ENCODE measurements at places on chromosomes 5 and 9.

GRCh38 chr9:13089666-13090065 is 189.8 kb downstream of the MPDZ start:
- no peak for DNase-seq

DNA sequence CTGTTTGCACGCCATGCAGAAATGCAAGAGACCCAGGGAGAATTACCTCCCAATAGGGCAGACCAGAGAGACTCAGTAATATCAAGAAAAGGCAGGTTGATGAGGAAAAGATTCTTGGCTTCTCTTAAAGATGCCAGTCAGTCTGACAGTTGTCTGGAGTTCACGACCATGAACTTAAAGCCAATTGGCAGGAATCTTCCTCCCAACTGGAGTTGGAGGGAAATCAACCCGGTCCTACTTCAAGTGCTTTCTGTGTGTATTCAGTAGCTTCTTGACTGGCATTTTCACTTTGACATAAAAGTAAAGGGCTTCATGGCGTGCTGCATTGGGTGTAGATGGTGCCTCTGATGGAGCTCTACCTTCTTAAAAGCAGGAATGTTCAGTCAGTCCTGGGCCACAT is 144.3 kb downstream of the GOLPH3 start:
- DNase-seq = no peak

GRCh38 chr5:107809201-107810034 is 138.7 kb upstream of the EFNA5 start:
- DNase-seq = no peak

GRCh38 chr5:103505581-103506305 is 56.8 kb downstream of the NUDT12 start:
- no peak for DNase-seq

GRCh38 chr9:120030847-120031246 is 549.1 kb downstream of the CDK5RAP2 start:
- no peak for DNase-seq

DNA sequence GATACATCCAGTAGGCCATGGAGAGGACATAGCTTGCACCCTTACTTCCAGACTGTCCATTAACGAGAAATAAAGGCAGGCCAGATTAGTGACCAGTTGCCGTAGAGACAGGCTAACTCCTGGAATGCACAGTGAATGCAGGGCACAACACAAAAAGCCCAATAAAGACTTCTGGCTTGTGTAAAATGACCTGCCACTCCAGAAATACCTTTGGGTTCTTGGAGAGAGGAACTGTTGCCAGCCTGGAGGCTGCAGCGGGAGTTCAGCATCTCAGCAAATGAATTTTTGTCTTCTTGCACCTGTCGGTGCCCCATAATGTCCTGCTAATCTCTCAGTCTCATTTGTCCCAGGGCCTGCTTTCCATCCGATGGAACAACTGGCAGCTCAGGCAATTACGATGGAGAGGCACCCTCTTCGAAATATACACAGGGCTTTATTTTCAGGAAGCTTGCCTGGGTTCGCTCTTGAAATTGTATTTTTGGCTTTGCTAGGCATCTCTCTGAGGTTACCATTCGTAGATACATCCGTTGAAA is 538.8 kb upstream of the ZNF462 start:
- no peak for DNase-seq

GRCh38 chr5:57681942-57682341 is 199.3 kb upstream of the ACTBL2 start:
- no peak for DNase-seq

GRCh38 chr5:115170929-115171510 is 1.3 kb upstream of the TRIM36 start:
- DNase-seq = no peak

DNA sequence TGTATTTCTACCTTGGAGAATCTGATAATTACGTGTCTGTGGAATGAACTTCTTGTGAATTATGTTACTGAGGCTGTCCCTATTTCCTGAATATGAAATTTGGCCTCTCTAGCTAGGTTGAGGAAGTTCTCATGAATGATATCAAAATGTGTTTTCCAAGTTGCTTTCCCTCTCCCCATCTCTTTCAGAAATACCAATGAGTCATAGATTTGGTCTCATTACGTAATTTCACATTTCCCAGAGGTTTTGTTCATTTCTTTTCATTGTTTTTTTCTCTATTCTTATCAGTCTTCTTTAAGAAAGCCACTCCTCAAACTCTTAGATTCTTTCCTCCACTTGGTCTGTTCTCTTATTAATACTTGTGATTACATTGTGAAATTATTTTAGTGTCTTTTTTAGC is 923.8 kb upstream of the CDH9 start:
- no peak for DNase-seq

DNA sequence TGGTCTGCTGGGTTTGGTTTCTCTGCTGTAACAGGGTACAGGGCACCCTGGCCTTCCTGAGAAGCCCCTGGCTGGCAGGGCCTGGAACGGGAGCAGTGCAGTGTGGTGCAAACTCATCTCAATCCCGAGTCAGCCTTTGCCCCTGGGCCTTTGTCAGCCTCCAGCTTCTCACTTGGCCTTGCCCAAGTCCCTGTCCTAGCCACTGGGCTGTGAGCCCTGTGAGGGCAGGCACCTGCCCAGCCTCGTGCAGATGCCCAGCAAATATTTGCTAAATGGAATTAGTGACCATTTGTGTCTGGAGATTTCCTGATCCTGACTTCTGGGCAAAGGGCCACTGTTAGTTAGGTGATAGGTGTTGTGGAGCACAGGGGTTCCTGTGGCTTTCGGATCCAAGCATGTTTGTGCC is 13.0 kb downstream of the RGS3 start:
- DNase-seq = no peak

- no peak for DNase-seq
These were observed 26.5 kb downstream of the CD74 start for GRCh38 chr5:150386024-150386855.

- DNase-seq = no peak
These were observed 83.0 kb downstream of the ZNF462 start for GRCh38 chr9:106945727-106946660.

GRCh38 chr5:76202182-76202581 is 119.0 kb downstream of the SV2C start:
- DNase-seq = no peak

DNA sequence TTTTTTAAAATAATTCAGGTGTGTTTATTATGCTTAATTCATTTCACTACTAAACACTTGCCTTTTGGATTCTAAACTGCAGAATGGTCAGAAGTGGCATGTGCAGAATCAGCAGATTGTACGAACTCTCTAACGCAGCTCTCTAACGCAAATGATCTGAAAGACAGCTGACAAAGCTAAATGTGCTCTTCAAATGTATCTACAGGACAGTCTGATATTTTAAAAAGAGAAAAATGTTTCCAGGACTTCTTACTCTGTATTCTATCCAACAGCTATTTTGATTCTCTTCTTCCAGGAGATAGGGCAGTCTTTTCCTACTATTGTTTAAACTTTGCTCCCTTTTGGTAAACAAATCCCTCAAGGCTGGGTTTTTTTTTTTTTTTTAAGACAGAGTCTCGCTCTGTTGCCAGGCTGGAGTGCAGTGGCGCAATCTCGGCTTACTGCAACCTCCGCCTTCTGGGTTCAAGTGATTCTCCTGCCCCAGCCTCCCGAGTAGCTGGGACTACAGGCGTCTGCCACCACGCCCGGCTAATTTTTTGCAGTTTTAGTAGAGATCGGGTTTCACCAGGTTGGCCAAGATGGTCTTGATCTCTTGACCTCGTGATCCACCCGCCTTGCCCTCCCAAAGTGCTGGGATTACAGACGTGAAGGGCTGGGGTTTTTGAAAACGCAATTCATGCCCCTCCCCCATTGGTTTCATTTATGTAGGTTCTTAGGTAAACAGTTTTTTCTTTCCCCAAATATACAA is 1.2 kb downstream of the NMRK1 start:
- DNase-seq = no peak

DNA sequence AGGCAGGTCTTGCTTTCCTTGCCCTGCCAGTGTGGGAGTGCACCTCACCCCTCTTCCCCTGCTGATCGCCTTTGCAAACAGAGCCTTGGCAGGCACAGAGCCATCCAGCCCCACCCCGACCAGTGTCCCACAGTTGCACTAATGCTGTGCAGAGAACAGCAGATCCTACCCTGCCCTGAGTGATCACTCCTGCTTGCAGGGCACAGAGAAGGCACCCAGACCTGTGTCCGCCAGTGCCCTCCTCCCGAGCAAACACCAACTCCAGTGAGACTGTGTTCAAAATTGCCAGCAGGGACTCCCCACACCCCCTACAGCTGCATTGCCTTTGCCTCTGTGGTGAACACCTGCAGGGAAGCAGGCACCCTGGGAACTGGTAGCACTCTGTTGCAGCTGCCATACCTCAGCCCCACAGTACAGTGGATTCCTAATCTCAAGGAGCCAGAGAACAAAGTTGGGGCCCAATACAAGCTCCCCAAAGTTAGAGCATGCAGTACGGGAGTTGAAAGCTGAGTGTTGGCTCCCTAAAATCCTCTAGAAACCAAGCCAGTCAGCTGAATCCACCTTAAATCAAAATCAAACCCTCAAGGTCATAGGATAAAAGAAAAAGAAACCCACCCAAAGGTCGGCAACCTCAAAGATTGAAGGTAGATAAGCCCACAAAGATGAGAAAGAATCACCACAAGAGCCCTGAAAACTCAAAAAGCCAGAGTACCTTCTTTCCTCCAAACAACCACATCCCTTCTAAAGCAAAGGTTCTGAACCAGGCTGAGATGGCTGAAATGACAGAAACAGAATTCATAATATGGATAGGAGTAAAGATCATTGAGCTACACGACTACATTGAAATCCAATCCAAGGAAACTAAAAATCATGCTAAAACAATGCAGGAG is 92.9 kb upstream of the PIK3R1 start:
- DNase-seq = no peak

- DNase-seq = peak; percentile 56
These were observed 30.0 kb downstream of the LCP2 start for GRCh38 chr5:170267431-170268152.

DNA sequence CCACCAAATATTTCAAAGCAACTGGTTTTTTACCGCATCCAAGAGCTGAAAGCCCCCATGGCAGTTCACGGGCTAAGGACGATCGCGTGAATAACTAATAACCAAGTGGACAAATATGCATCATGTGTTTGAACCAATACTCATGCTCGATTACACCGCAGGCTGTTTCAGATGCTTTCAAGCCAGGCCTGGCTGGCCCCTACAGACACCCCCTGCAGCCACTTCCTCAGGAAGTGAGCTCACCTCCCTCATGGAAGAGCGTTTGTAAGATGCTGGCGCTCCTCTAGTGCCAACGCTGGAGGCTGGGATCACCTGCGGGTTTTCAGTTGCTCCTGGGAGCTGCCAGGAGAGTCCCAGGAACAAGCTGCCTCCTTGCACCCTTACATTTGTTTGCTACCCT is 53.9 kb upstream of the PTCH1 start:
- DNase-seq = no peak

GRCh38 chr5:123496892-123497291 is 15.1 kb upstream of the CSNK1G3 start:
- DNase-seq = no peak

GRCh38 chr9:133371261-133371711 is 4.6 kb downstream of the SURF4 start:
- DNase-seq = no peak

DNA sequence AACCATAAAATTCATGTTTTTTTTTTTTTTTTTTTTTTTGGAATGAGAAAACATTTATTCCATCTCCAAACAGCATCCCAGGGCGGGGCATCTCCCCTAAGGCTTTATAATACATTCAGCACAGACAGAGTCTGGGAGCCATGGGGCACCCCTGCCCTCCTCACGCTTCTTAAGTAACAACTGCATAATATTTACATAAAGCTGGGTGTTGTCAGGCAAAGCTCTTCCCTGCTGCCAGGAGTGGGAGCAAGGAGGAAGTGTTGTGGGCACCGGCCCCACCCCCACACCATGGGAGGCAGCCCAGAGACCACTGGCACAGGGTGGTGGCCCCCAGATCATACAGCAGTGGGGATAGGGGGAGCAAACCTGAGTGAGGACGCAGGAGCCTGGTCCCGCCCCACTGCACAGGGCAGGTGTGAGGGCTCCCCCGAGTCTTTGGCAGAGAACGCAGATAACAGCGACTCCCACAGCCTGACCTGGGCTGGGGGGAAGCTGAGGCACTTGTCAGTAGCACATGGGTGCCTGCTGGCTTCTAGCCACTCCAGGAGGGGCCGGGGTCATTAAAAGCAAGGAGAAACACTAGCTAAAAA is 86.1 kb upstream of the CEP78 start:
- no peak for DNase-seq

DNA sequence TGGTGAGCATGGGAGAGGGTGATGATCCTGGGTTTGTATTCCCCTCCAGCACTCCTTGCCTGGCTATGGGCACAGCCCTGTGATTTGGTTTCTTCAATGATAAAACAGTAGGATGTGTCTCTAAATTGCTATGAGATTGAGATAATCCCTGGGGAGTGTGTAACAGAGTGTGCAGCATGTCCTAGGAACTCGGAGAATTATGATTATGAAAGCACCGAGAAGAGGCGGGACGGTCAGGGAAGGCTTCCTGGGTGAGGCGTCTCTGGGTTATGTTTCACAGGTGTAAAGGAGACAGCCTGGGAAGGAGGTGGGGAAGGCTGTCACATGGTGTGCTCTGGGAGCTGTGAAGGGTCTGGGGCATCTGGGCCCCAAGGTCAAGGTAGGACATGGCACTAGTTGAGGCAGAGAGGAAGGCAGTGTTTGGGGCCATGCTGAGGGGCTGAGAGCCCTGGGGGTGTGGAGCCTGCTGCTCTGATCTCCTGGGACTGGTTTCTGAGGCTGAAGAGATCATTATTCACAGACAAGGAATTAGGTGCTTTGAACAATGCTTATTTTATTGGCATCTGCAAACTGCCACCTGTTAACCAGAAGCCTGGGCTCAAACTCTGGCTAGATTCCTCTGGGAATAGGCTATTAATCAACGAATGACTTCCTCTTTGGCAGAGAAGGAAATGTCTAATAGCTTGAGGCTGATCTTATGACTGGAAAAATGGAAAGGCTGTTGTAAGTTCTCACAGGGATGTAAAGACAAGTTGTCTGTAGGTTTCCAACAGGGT is 73.8 kb upstream of the IL12B start:
- DNase-seq = no peak

DNA sequence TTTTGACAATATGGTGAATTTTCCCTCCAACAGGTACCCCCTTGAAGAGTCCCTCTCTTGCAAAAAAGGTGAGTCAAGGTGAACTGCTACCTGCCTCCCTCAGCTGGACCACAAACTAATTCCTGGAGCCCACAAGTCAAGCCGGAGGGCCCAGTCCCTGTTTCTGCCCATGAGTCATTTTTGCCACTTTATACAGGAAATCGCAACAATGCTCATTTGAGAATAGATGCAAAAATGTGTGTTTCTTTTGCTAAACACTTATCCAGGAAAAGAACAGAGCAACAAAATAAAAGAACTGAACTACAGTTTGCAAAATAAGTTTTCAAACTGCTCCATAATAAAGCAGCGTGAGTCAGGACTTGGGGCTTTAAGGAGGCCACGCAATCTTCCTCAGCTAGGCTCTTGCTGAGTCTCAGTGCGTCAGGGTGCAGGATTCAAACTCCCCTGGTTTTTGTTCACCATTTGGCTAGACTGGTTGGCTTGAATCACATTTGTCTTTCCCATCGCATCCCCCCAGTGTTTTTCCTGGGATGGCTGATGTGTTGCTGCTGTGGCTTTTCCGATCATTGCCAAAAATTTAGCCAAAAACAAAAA is 102.7 kb downstream of the GOLPH3 start:
- no peak for DNase-seq
